ENCODE measurements at places on chromosomes 5 and 9.

GRCh38 chr5:58046371-58046770, 413.5 kb downstream of the PLK2 start:
- no peaks in the 10 kb centered on the region for H3K4me1 ChIP-seq
- no peaks in the 10 kb centered on the region for H3K27me3 ChIP-seq
- no peaks in the 10 kb centered on the region for H3K36me3 ChIP-seq
- H3K4me3 ChIP-seq, result no peak overlapping the region
- H3K27ac ChIP-seq, result no peak overlapping the region

DNA sequence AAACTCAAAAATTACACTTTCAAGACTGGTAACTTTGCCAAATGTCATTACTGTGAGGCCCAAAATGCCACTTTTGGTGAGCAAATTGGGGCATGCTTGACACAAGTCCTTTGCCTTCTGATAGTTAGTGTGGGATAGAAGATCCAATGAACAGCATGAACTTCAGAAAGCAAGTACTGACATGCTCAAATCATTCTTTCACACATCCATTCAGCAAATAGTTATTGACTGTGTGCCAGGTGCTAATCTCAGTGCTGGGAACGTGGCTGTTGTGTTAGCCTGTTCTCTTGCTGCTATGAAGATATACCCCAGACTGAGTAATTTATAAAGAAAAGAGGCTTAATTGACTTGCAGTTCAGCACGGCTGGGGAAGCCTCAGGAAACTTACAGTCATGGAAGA, 247.0 kb downstream of the CHSY3 start:
- no peak overlapping the region for H3K4me3 ChIP-seq
- no peaks in the 10 kb centered on the region for H3K27me3 ChIP-seq
- H3K36me3 ChIP-seq, result no peaks in the 10 kb centered on the region
- no peak for DNase-seq
- no peaks in the 10 kb centered on the region for H3K4me1 ChIP-seq

GRCh38 chr9:112274600-112274999, 58.8 kb downstream of the PTBP3 start:
- H3K27me3 ChIP-seq, result no peaks in the 10 kb centered on the region
- no peak overlapping the region for H3K4me3 ChIP-seq
- H3K36me3 ChIP-seq, result no peaks in the 10 kb centered on the region
- no peaks in the 10 kb centered on the region for H3K4me1 ChIP-seq

- no peaks in the 10 kb centered on the region for H3K4me1 ChIP-seq
- no peak overlapping the region for H3K4me3 ChIP-seq
- H3K27me3 ChIP-seq, result no peaks in the 10 kb centered on the region
- H3K27ac ChIP-seq, result no peak overlapping the region
- H3K36me3 ChIP-seq, result no peaks in the 10 kb centered on the region
Observed at GRCh38 chr9:89647366-89648128, 42.7 kb downstream of the GADD45G start.

DNA sequence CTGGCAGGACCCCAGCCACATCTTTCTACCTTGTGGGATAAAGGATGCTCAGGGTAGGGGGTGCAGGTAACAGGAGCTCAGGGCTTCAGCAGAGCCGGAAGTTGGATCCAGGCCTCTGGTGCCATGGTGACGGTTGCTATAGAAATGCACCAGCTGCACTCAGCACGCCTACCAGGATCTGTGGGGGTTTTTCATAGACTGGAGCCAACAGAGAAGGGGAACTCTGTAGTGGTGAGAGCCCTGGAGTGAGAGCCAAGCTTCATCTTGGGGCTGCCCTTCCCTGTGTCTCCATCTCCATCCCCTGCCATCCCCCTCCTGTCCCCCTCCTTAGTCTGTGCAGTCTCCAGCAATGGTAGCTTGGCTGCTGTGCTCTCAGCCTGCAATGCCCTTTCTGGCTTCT, 27.5 kb upstream of the BOD1 start:
- H3K27ac ChIP-seq, result no peak overlapping the region
- DNase-seq, result no peak
- no peak overlapping the region for H3K4me3 ChIP-seq

All from breast epithelium (tissue), 4 donors.